CD4-positive, alpha-beta T cell treated with Interleukin-4 for 4 hours (primary cell): ENCODE measurements at places on chromosomes 7 and 10.
A peak's percentile ranks its signal among the peaks of the same experiment; 100 is the strongest.

DNA sequence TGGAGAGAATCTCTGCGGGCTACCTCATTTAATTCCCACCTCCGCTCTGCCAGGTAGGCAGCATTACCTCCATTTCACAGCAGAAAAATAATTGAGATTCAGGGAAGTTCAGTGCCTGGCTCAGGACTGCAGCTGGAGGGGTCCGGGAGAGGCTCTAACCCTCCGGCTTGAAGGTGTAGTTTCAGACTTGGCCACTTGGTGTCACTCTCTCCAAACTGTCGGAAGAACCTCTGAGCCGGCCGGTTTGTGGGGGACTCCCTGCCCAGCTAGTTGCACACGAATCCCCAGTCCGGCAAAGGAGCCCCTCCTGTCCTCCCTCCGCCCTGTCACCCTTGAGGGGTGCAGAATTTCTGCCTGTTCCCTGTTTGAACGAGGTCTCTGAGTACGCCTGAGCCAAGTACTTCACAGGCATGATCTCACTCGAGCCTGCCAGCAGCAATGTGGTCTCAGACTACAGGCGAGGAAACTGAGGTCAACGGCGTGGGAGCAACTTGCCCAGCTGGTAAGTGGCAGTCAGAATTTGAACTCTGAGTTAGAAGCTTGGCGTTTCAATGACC is 144.7 kb upstream of the ZNF716 start:
- DNase-seq = no peak

DNA sequence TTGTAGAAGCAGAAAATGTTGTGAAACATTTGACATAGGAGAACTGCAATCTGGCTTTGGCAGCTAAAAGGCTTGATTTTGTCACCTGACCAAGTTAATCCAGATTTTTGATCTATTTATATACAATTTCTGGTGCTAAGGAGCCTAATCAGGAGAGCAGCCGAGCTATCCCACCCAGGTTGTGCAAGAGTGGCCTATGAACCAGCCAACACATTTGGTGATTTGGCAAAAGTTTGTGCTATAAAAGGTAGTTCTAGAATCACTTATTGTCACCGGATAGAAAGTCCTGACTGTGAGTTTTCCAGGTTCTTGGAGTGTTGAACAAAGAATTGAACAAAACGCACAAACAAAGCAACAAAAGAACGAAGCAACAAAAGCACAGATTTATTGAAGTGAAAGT is 1.4 kb upstream of the SPAM1 start:
- no peak for DNase-seq

DNA sequence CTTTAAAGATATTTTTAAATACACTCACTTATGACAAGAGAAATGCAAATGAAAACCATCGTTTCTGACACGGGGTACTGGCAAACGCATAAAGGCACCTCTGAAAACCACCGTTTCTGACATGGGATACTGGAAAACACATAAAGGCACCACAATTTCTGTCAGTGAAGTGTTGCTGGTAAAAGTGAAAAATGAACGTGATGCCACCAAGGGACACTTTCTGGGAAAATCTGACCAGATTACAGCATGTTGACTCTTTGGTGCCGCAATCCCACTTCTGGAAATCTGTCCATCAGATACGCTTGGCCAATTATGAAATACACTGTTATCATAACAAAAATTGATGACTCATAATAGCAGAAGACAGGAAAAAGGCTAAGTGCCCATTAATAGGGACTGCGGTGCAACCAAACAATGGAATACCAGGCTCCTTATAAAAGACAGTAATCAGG is 131.7 kb downstream of the ZMYND11 start:
- no peak for DNase-seq

DNA sequence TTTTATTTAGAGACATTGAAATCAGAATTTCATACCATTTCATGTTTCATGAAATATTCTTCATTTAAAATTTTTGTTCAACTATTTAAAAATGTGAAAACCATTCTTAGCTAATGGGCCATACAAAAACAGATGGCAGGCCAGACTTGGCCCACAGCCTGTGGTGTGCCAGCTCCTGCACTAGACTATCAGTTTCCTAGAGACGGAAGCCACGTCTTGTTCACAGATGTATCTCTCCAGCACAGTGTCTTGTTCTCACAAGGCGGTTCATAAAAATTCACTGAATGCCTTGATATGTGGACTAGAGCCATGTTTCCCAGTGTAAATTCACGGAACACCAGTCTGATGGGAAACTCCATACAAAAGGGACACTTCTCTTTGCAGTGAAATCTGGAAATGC is 216.0 kb downstream of the KCNMA1 start:
- DNase-seq = no peak

- no peak for DNase-seq
Observed at GRCh38 chr10:131448171-131448570, 136.7 kb upstream of the TCERG1L start.

DNA sequence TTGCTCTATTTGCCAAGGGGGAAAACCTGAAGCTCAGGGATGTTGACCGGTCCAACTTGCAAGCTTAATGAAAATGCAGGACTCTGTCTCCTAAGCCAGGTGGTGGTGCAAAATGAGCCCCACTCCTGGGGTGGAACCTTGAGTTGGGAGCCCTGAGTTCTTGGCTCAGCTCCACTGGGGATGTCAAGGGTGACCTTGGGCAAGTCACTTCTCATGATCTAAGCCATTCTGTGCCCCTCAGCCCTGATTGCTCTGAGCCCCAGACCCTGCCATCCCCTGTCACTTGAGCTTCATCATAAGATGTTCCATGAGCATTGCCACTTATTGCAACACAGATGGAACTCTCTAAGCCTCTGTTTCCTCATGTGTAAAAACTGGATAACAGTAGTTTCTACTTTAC is 33.9 kb downstream of the MYL10 start:
- no peak for DNase-seq

DNA sequence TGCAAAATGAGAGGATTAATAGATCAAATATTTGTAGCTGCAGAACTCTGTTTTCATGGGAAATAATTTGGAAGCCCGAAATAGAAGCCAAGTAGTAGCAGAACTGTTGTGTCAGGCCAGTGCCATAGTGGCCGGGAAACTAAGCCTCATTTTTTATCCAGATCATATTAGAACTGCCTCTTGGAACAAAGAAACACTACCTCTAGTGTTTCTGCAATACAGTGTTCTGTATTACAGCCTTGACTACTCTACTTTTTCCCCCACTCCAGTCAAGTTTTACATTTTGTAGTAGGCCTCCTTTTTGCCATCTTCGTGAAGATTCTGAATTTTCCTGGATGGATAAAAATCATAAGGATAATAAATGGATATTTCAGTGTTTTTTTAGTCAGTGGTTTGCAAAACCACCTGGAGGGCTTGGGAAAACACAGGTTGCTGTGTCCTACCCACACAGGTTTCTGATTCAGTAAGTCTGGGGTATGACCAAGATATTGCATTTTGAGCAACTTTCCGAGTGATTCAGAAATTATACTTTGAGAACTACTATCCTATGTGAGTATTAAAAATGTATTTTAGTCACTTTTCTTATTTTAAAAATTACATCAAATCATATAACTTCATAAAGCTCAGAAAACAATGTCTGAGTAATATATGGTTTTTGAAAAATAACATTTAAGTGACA is 326.2 kb upstream of the KAT6B start:
- no peak for DNase-seq

GRCh38 chr7:73532224-73532623 is 10.1 kb upstream of the BAZ1B start:
- DNase-seq = no peak

DNA sequence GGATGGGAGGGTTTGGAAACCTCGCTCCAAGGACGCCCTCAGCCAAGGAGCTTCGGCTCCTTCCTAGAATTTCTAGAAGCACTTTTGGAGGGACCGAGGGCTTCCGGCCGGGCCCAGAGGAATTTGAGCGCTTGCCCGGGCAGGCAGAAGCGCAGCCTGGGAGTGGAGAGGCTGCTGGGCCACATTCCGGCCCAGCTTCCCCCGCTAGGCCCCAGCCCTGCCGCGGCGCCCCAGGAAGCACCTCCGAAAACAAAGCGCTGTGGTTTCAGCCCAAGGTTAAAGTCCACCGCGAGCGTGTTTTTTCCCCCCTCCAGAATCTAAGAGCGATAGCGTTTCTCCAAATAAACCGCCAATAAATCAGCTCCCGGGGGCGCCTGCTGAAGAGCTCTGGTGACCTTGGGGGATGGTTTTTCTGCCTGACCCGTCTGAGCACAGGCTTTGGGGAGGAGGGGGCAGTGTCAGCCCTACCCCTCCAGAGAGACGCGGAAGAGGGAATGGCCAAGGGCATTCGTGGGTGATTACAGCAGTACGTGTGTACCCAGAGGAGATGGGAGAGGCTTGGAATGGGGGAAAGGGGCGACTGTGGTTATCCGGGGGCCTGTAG is 5.7 kb upstream of the TNRC18 start:
- no peak for DNase-seq

- no peak for DNase-seq
Observed at GRCh38 chr7:106260136-106260561, 24.6 kb downstream of the NAMPT start.

DNA sequence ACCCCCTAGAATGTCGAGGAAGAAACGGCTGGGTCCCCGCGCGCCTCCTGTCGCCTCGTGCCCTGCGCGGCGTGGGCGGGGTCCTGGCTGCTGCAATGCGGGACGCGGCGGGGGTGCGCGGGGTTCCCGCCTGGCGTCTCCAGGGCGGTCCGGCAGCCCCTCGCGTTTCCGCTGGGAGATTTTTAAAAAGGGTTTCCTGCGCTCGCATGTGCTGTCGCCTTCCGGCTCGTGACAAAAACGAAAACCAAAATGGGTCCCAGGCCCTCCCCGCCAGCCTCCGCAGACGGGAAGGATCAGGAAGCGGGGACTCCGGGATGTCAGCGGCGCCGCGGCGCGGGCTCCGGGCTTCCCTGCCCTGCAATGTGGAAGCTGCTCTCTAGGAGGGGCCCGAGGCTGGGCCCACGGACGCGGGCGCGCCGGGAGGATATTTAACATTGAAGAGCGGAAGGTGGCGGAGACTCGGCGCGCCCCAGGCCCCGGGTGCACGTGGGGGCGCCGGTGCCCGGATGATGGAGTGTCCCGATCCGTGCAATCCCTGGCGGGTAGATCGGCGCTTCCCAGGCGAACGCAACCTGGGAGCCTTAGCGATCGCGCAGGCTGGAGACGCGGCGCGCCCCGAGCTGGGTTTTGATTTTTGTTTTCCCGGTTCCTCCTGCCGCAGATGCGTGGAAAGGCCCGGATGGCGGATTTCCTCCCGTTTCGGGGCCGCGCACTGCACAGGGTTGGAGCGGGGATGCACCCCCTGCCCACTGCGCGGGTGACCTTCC is 1.0 kb downstream of the PFKP start:
- peak; percentile 37 for DNase-seq

DNA sequence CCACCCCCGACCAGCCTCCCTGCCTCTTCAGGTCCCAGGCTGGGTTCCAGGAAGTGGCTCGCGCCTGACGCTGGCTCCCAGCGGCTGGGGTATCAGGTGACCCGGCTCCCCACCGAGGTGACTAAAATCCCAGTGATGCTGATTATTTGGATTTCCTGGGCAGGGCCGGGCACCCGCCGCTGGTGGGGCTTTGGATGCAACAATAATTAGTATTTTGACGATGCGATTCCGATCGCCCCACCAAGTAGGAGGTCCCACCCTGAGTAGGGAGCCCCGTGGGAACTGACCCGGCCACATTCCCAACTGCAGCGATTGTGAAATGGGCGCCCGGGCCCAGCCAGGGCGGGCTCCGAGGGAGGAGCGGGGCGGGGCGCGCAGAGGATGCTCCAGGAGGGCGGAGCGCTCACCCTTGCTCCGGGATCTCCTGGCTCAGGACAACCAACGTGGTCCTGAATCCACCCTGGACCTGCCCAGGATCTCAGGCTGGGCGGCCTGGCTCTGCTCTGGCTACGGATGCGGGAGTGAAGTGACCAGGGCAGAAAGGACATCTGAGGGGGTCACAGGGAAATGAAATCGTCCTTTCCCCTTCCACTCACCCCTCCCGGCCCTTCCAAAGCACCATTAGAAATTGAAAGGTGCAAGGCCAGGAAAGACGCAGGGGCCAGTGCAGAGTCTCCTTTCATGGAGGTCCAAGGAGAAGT is 32.6 kb downstream of the DUSP5 start:
- no peak for DNase-seq

GRCh38 chr7:125504848-125505247 is 575.2 kb upstream of the POT1 start:
- no peak for DNase-seq
